ENCODE measurements at places on chromosomes 2 and 18. TPM values are rescaled to one million over a fixed set of nuclear protein-coding genes. Genes with fewer than 3 reads are reported as not detected.

PDCD1 gene
- not detected for total RNA-seq

CAVIN2 gene
- 4.9 TPM for total RNA-seq

ERICH2 gene
- total RNA-seq: 0.60 TPM

TUBA4B gene
- total RNA-seq: not detected

EVX2 gene
- not detected for total RNA-seq

MROH2A gene
- not detected for total RNA-seq

STPG4 gene
- total RNA-seq: not detected

EPHA4 gene
- 10.1 TPM for total RNA-seq

PLCL1 gene
- not detected for total RNA-seq
